ENCODE measurements at places on chromosomes 7 and 10. TPM values are rescaled to one million over a fixed set of nuclear protein-coding genes. Genes with fewer than 3 reads are reported as not detected.
A peak's percentile ranks its signal among the peaks of the same experiment; 100 is the strongest.

DNA sequence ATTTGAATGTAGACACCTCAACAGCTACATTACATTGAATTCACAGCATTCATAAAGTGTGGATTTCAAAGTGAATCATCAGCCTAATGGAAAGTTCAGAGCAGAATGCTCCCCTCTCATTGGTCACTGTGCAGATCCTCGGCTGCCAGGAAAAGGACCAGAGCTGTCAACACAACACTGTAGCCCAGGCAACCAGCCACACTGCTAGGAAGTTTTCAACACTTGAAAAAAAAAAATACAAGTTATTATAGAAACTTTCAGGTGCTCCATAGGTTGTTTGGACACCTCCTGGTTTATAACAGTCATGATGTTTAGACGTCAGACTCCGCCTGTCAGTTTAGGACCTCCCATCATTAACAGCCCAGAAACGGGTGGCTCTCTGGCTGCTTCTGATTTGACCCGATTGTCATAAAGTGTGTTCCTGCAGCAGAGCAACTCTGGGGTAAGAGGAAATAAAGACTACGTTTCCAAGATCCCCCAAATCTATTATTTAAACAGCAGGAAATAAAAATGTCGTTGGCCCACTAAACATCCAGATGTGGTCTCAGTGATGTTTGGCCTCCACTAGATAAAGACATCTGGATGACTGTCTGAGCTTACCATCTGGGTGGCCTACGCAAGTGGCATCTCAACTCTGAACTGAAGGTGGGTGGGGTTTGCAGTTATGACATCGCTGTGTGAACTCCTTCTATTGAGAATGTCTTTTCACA lies 117.4 kb downstream of the CABCOCO1 start:
- peak; percentile 35 for DNase-seq

DNA sequence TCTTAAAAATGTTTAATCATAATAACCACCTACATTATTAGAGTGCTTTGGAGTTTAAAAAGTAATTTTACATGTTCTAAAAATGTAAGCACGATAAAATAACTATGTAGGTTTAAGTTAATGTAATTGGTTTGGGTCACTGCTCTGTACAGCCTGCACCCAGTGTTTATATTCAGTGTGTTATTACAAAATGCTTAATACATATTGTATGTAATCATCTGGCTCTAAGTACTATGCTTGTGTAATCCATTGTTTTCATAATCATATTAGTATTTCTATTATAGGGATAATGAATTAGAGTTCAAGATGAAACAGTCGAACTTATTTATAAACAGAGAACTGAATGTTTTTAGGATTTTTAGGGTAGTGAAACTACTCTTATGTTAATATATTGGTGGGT lies 13.1 kb downstream of the RPA3 start:
- no peak for DNase-seq

GRCh38 chr10:106712988-106713387 lies 451.5 kb downstream of the SORCS1 start:
- DNase-seq = no peak

DNA sequence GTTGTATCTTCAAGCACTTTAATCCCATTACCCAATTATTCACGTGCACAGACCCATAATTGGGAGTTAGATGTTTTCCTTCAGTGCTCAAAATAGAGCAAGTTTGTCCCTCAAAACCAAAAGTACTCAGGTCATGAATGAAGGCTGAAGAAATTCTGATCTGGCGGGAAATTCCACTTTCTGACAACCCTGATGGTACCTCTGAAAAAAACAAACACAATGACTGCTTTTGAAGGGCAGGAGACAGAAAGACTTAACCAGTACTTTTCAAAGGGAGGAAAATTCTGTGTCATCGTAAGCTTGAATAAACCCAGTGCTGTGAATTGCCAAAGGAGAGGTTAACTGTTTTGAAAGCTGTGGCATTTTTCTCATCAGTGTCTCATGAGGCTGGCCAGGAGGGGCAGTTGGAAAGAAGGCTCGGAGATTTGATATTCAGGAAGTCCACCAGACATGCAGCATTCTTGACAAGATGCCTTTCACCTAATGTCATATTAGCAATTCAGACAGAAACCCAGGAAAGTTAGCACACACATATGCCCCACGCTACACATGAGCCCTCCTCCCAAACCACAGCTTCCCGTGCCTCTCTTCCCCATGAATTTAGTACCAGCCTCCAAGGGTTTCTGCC lies 347.0 kb downstream of the KCNMA1 start:
- DNase-seq = no peak

AQP1 gene
- 323 TPM for total RNA-seq

LMOD2 gene
- 431 TPM for total RNA-seq

LRRC18 gene
- total RNA-seq = not detected

DNA sequence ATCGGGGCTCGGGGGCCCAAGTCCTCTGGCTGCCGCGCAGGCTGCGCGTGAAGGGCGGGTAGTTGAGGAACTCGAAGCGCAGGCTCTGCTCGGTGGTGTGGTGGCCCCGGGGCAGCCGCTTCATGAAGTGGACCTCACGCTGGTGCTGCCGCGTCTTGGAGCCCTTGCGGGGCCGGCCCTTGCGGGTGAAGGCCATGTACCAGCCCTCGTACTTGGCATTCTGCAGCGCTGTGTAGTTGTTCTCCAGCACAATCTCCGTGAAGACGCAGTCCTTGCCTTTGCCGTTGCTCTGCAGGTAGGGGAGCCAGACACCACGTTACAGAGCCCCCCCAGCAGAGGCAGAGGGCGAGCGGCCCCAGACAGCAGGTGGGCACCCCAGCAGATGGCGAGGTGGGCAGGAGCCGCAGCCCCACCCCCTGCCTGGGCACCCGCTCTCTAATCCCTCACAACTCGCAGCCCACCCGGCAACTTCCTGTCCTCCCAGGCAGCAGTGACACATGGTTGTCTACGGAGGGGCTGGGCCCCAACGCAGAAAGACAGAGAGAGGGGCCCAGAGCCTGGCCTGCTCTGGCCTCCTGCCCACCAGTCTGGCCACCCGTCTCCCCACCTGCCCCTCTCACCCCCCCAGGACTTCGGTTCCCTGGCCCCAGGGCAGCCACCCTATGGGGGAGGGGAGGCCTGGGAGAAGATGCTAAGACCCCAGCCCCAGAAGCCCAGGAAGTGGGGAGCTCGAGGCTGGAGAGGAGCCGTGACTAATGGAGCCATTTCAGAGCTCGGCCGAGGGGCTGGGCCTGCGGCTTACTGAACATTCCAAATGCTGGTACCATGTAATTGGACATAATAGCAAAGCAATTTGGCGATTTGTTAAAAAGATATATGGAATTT lies 5.3 kb downstream of the FGF8 start:
- no peak for DNase-seq

PTPN20 gene
- 15.7 TPM for total RNA-seq

- no peak for DNase-seq
Measured at GRCh38 chr7:73976761-73977618, 51.0 kb upstream of the ELN start.
